ENCODE measurements at places on chromosomes 3 and 15. TPM values are rescaled to one million over a fixed set of nuclear protein-coding genes. Genes with fewer than 3 reads are reported as not detected.

- no peaks in the 10 kb centered on the region for H3K36me3 ChIP-seq
- peaks cover 30% of the 10 kb centered on the region for H3K4me1 ChIP-seq
- H3K27me3 ChIP-seq: no peaks in the 10 kb centered on the region
- peak overlapping the region; percentile 70 for H3K4me3 ChIP-seq
These were observed 806 bp downstream of the KLHL25 start for GRCh38 chr15:85793641-85794597.

GRCh38 chr3:30618526-30618925, 12.1 kb downstream of the TGFBR2 start:
- H3K36me3 ChIP-seq: no peaks in the 10 kb centered on the region
- DNase-seq: no peak
- no peaks in the 10 kb centered on the region for H3K27me3 ChIP-seq

- H3K36me3 ChIP-seq: peaks cover 2% of the 10 kb centered on the region
- H3K27me3 ChIP-seq: no peaks in the 10 kb centered on the region
- H3K4me3 ChIP-seq: no peak overlapping the region
- no peak overlapping the region for H3K27ac ChIP-seq
- H3K4me1 ChIP-seq: peaks cover 42% of the 10 kb centered on the region
These were observed 45.8 kb upstream of the FBXL22 start for GRCh38 chr15:63551400-63551799.

- H3K4me1 ChIP-seq: peaks cover 94% of the 10 kb centered on the region
- H3K27ac ChIP-seq: no peak overlapping the region
- H3K27me3 ChIP-seq: no peaks in the 10 kb centered on the region
- no peak overlapping the region for H3K4me3 ChIP-seq
- no peak for DNase-seq
- peaks cover 10% of the 10 kb centered on the region for H3K36me3 ChIP-seq
These were observed 24.1 kb downstream of the RASGRP1 start for GRCh38 chr15:38540510-38540909.

GRCh38 chr3:66572938-66573710, 72.3 kb upstream of the LRIG1 start:
- H3K4me1 ChIP-seq: no peaks in the 10 kb centered on the region
- H3K27me3 ChIP-seq: no peaks in the 10 kb centered on the region
- DNase-seq: no peak
- no peak overlapping the region for H3K27ac ChIP-seq
- H3K36me3 ChIP-seq: no peaks in the 10 kb centered on the region

DNA sequence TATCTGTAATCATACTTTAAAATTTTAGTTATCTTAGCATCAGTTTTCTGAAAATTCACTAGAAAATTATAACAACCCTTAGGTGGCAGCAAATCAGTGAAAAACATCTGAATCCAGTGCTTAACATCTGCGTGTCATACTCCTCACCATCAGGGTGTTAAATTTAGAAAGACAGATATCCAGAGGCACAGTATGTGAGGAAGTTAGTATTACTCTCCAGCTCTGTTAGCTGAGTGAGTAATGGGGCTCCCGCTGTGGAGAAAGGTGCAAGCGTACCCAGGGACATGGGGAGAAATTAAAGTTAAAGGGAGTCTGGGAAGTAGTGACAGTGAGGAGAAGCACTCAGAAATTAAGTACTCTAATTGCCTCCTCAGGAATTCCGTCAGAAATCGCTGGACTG, 50.9 kb downstream of the CEP63 start:
- DNase-seq: no peak
- peaks cover 11% of the 10 kb centered on the region for H3K36me3 ChIP-seq
- no peaks in the 10 kb centered on the region for H3K4me1 ChIP-seq
- no peak overlapping the region for H3K27ac ChIP-seq
- H3K27me3 ChIP-seq: no peaks in the 10 kb centered on the region

- no peaks in the 10 kb centered on the region for H3K27me3 ChIP-seq
- H3K27ac ChIP-seq: no peak overlapping the region
- peaks cover 19% of the 10 kb centered on the region for H3K36me3 ChIP-seq
- H3K4me3 ChIP-seq: no peak overlapping the region
These were observed 84.5 kb downstream of the VGLL4 start for GRCh38 chr3:11558918-11559815.

- no peaks in the 10 kb centered on the region for H3K36me3 ChIP-seq
- H3K4me1 ChIP-seq: peaks cover 60% of the 10 kb centered on the region
- H3K4me3 ChIP-seq: no peak overlapping the region
- no peak overlapping the region for H3K27ac ChIP-seq
- H3K27me3 ChIP-seq: no peaks in the 10 kb centered on the region
- no peak for DNase-seq
These were observed 39.2 kb downstream of the RAB27A start for GRCh38 chr15:55250392-55250791.

GRCh38 chr3:126958638-126959085, 24.3 kb upstream of the PLXNA1 start:
- no peaks in the 10 kb centered on the region for H3K4me1 ChIP-seq
- DNase-seq: no peak
- H3K36me3 ChIP-seq: no peaks in the 10 kb centered on the region
- no peak overlapping the region for H3K27ac ChIP-seq

GRCh38 chr3:119245778-119246177, 5.1 kb upstream of the B4GALT4 start:
- peaks cover 8% of the 10 kb centered on the region for H3K4me1 ChIP-seq
- no peaks in the 10 kb centered on the region for H3K27me3 ChIP-seq
- H3K36me3 ChIP-seq: no peaks in the 10 kb centered on the region
- no peak for DNase-seq

DNA sequence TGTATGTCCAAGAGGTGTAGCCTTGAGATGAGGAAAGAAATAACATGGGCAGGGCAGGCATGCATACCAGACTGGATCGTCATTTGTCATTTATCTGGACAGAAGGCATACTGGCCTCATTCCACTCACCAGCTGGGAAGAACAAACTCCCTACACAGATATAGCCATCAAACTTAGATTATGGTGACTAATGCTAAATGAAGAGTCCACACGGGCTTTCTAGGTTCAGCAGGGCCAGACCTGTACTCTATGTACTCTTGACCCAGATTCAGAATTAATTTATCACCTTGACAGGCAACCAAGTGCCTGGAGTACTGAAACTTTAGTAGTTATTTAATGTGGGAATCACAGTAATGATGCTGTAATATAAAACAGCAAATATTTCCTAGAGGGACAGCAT, 164.3 kb upstream of the IL12A start:
- no peaks in the 10 kb centered on the region for H3K27me3 ChIP-seq
- no peak overlapping the region for H3K4me3 ChIP-seq
- H3K36me3 ChIP-seq: no peaks in the 10 kb centered on the region
- no peak overlapping the region for H3K27ac ChIP-seq
- no peaks in the 10 kb centered on the region for H3K4me1 ChIP-seq

GRCh38 chr15:66387163-66388042, 691 bp downstream of the MAP2K1 start:
- no peaks in the 10 kb centered on the region for H3K36me3 ChIP-seq
- H3K4me1 ChIP-seq: peaks cover 48% of the 10 kb centered on the region
- no peaks in the 10 kb centered on the region for H3K27me3 ChIP-seq

DNA sequence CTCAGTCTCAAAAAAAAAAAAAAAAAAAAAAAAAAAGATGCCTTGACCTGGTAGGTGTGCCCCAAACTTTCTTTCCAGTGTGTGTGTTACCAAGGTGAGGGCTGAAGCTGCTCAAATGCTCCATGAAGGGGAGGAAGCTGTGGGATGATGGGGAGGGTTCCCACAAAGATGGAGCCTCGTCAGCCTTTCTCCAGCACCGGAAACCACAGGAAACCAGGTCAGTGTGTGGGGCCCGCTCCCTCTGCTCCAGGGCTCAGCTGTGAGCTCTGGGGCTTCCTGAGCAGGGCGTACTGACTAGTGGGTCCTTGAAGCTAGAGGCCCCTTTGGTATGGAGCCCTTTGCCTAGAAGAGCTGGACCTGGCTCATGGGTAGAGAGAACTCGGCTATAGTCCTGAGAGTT, 681 bp upstream of the IL17RE start:
- peak overlapping the region; percentile 17 for H3K4me3 ChIP-seq
- H3K27me3 ChIP-seq: no peaks in the 10 kb centered on the region
- peak; percentile 37 for DNase-seq
- peaks cover 29% of the 10 kb centered on the region for H3K4me1 ChIP-seq
- H3K36me3 ChIP-seq: no peaks in the 10 kb centered on the region
- peak overlapping the region; percentile 35 for H3K27ac ChIP-seq

GRCh38 chr15:20106026-20106425, 435.6 kb downstream of the GOLGA6L6 start:
- H3K27ac ChIP-seq: no peak overlapping the region
- no peaks in the 10 kb centered on the region for H3K4me1 ChIP-seq
- DNase-seq: peak; percentile 43

GRCh38 chr15:69797615-69798014, 300.1 kb downstream of the TLE3 start:
- H3K27me3 ChIP-seq: no peaks in the 10 kb centered on the region
- H3K4me1 ChIP-seq: no peaks in the 10 kb centered on the region
- DNase-seq: no peak

DNA sequence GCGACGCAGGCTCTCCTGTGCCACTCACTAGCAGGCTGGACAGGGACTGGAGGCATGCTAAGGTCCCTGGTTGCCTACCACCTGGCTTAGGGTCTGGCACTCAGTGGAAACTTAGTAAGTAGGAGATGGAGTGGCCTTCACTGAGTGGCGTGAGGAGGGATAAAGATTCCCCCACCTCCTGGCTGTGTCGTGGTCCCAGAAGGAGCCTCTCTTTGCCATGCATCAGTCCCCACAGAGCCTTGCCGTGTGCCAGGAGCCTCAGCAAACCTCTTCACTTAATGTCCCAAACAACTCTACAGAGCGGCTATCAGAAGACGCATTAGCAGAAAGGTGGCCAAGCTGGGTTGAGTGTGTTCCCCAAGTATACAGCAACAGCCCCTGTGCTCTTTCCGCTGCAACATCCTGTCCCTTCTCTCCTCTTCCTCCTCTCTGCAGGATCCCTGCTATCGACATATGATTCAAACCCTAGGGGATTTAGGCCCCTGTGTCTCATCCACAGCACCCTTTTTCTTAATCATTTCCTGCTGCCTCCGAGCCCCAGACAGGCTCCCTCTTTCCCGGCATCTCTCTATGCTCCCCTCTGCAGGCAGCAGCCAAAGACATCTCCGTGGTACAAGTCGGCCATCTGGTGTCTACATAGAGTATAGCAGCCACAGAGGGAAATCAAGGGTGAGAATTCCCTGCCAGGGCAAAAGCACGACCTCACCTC, 66.7 kb downstream of the SLC6A1 start:
- H3K36me3 ChIP-seq: no peaks in the 10 kb centered on the region
- peaks cover 4% of the 10 kb centered on the region for H3K27me3 ChIP-seq
- no peaks in the 10 kb centered on the region for H3K4me1 ChIP-seq
- H3K27ac ChIP-seq: no peak overlapping the region

DNA sequence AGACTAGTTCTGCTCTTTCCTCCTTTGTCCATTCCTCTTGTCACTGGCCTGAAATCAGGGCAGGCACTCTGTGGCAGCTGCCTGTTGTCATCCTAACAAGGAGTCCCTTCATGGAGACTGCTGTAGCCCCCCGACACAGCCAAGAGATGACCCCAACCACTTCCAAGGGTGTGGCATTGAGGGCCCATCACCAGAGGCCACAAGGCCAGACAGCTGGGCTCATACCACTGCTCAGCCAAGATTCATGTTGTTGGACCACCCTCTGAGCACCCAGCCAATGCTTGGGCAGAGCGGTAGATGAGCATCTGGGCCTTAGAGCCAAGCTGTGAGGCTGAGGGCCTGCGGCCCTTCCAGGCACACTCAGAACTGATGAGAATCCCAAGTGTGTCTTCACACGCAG, 85.4 kb downstream of the EPHB1 start:
- no peaks in the 10 kb centered on the region for H3K36me3 ChIP-seq
- DNase-seq: no peak
- no peaks in the 10 kb centered on the region for H3K4me1 ChIP-seq
- no peak overlapping the region for H3K4me3 ChIP-seq
- H3K27ac ChIP-seq: no peak overlapping the region

DNA sequence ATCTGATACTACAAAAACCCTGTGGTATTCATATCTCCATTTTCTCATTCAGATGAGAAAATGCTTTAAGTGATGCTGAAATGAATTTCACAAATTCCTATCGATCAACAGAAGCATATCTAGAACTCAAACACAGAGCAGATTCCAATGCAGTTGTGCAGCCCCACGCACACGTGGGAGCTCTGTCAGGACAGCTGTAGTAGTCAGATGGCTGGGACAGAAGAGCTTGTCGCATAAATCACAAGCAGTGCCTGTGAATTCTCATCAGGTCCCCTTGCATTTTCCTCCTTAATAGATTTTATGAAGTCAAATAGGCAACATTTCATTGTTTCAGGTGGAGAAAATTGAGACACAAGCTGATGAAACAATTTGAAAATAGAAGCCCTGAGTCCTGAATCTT, 792.3 kb downstream of the AGBL1 start:
- H3K4me1 ChIP-seq: no peaks in the 10 kb centered on the region
- no peaks in the 10 kb centered on the region for H3K27me3 ChIP-seq
- no peak for DNase-seq
- no peak overlapping the region for H3K27ac ChIP-seq

- H3K27ac ChIP-seq: peak overlapping the region; percentile 78
- H3K27me3 ChIP-seq: no peaks in the 10 kb centered on the region
- H3K4me3 ChIP-seq: peak overlapping the region; percentile 91
- peaks cover 52% of the 10 kb centered on the region for H3K4me1 ChIP-seq
- peaks cover 6% of the 10 kb centered on the region for H3K36me3 ChIP-seq
These were observed 788 bp upstream of the WDR73 start for GRCh38 chr15:84654689-84655453.

GRCh38 chr3:94147012-94147411, 84.2 kb downstream of the NSUN3 start:
- H3K27me3 ChIP-seq: no peaks in the 10 kb centered on the region
- no peak for DNase-seq
- H3K4me1 ChIP-seq: no peaks in the 10 kb centered on the region
- no peaks in the 10 kb centered on the region for H3K36me3 ChIP-seq

DNA sequence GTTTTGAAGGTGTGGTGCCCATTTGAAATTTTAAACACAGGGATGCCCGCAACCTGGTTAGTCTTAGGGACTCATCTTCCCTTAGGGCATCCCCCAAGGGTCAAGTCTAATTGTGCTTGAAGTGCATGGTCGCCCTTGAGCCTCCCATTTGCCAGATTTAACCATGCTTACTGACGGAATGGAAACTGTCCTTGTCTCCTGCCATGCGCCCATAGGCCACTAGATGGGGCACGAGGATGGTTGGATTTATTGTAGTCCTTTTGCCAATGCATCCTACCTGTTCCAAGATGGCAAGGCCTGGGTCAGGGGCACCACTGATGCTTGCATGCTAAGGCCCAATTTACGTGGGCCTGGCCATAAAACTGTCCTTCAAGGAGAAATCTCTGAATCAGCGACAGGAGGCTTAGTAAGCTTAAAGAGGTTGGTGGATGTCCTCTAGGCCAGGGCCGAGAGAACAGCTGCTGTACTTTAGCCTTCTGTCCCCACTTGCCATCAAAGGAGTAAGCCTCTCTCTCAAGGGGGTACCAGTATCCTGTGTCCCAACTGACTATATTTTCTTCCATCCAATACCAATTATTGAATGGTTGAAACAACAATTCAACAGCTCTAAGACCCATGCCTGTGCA, 355.4 kb downstream of the OTOL1 start:
- no peaks in the 10 kb centered on the region for H3K27me3 ChIP-seq
- no peaks in the 10 kb centered on the region for H3K36me3 ChIP-seq
- H3K4me3 ChIP-seq: no peak overlapping the region
- H3K27ac ChIP-seq: no peak overlapping the region

GRCh38 chr3:181712226-181712552, 464 bp downstream of the SOX2 start:
- no peak for DNase-seq
- no peaks in the 10 kb centered on the region for H3K36me3 ChIP-seq
- no peak overlapping the region for H3K27ac ChIP-seq
- H3K4me1 ChIP-seq: peaks cover 11% of the 10 kb centered on the region
- H3K27me3 ChIP-seq: peaks cover 52% of the 10 kb centered on the region

Gene UBAP1L
- total RNA-seq: 16.6 TPM

Gene ZNF860
- not detected for total RNA-seq

Gene CISH
- 14.7 TPM for total RNA-seq

Gene LMLN
- total RNA-seq: 5.9 TPM

Gene DUOX1
- total RNA-seq: 0.19 TPM

Gene LIPC
- total RNA-seq: 0.41 TPM

Data from CD4-positive, alpha-beta memory T cell (primary cell).